ENCODE measurements at places on chromosomes 6 and 20.

GRCh38 chr6:123380257-123380656, 256.5 kb downstream of the TRDN start:
- peak; percentile 6 for DNase-seq

GRCh38 chr6:30325150-30325872, 1.4 kb upstream of the TRIM39 start:
- DNase-seq, result peak; percentile 57

DNA sequence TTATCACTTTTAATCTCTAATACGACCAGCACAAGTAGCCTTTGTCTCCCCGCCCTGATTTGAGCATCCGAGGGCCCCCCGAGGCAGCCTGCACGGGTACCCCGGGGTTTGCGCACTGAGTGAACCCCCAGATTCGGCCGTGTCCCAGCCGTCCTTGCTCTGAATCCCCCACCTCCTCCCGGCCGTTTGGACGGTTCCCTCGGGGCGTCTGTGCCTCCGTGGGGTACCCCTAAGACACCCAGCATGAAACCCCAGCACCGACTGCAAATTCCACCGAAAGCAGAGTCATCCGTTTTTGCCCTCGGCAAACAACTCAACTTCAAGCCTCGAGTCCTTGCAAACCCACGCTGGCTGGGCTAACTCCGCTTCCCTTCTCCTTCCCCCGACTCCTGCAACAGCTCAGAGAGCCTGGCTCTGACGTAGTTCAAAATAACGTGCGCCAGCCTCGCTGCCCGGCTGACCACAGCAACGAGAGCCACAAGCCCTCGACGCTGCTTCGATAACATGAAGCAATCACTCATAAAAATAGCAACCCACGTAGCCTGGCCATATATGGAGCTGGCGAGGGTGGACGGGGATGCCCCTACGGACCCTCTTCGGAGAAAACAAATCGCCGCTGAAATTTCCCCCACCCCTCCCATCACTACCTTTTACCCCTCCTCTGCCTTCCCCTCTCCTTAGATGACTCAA, 764 bp upstream of the SNAP25 start:
- DNase-seq, result peak; percentile 76

GRCh38 chr20:50717974-50718761, 13.2 kb upstream of the PARD6B start:
- DNase-seq, result no peak

DNA sequence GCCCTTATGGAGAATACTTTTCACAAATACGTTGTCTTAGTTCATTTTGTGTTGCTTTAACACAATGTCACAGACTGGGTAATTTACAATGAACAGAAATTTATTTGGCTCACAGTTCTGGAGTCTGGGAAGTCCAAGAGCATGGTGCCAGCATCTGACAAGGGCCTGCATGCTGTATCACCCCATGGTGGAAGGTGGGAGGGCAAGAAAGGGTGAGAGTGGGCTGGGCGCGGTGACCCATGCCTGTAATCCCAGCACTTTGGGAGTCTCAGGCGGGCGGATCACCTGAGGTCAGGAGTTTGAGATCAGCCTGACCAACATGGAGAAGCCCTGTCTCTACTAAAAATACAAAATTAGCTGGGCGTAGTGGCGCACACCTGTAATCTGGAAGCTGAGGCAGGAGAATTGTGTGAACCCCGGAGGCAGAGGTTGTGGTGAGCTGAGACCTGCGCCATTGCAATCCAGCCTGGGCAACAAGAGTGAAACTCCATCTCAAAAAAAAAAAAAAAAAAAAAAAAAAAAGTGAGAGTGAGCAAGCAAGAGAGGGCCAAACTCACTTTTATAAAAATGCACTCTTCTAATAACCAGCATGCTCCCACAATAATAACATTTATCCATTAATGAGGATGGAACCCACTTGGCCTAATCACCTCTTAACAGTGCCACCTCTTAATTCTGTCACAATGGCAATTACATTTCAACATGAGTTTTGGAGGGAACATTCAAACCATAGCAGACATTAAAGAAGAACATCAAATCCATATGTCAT, 36.1 kb downstream of the NCOA7 start:
- no peak for DNase-seq

DNA sequence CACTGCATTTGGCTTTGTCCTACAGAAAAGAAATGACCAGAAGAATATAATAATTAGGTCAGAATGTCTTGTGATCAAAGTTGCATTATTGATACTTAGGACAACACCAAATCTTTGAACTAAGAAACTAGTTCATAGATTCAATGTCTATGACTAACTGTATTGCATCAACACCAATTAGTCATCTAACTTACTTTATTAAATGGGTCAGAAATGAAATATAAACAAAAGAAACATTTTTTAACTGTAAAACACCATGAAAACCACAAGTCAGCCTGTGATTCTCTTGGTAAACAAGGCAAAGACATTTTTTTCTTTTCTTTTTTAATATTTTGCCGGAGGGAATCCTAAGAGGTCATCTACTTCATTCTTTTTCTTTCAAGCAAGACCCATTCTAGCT, 114.1 kb upstream of the HDDC2 start:
- DNase-seq, result peak; percentile 21

DNA sequence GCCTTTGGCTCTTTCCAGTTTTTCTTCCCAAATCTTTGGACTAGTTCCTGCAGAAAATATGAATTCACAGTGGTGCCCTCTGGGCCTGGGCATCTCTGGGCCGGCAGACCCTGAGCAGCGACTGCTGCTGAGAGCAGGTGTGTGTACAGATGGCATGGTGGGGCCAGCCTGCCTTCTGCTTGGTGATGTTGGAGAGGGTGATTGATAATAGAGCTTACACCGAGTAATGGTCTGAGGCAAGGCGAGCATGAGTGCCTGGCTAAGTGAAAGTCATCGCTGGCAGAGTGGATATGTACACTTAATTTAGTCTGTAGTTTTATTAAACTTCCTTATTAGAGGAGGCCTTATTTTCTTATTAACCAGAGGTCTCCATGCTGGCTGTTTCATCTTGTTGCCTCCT, 156.9 kb downstream of the CDKAL1 start:
- no peak for DNase-seq

- no peak for DNase-seq
Measured at GRCh38 chr6:10528158-10528981, 7.2 kb downstream of the GCNT2 start.

GRCh38 chr6:136323431-136324112, 33.9 kb upstream of the BCLAF1 start:
- DNase-seq, result no peak

- no peak for DNase-seq
Measured at GRCh38 chr20:59146780-59147565, 16.6 kb upstream of the ZNF831 start.

DNA sequence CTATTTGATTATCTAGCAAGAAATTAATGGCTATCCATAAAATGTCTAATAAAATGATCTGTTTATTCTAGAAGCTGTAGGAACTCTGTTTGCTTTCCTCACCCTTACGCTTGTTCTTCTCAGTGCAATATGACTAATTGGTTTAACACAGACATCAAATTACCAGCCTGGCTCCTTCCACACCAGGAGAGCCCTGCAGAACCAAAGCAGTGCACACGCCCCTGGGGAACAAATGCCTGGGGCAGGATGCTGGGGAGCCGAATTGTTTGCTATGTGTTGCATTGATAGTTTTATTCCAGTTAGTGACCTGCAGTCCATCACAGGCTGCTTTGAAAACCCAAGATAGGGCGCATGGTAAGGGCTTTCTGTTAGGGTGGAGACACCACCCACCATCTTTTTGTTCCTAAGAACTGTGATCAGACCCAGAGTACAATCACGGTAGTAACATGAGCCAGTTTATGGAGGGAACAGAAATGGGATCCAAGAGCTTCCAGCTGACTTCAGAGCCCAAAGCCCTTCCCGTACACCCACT, 126.4 kb upstream of the CD93 start:
- no peak for DNase-seq

Measured in fibroblast of skin of right biceps (primary cell).